Colonic mucosa (tissue), 4 donors: ENCODE measurements at places on chromosomes 16 and 17.
A peak's percentile ranks its signal among the peaks of the same experiment; 100 is the strongest.

- no peak for DNase-seq
Observed at GRCh38 chr16:67022531-67023214, 6.3 kb upstream of the CBFB start.

DNA sequence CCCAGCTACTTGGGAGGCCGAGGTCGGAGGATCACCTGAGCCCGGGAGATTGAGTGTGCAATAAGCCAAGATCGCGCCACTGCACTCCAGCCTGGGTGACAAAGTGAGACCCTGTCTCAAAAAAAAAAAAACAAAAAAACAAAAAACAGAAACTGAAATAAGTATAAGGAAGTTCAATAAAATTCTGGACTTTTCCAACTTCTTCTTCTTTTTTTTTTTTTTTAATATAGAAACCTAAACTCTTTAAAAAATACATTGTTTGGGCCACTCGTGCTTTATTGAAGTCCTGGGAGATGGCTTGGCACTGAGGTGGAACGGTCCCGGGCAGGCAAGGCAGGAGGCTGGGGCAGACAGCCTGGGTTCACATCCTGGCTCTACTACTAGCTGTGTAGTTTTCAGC is 36.8 kb downstream of the KATNIP start:
- no peak for DNase-seq

DNA sequence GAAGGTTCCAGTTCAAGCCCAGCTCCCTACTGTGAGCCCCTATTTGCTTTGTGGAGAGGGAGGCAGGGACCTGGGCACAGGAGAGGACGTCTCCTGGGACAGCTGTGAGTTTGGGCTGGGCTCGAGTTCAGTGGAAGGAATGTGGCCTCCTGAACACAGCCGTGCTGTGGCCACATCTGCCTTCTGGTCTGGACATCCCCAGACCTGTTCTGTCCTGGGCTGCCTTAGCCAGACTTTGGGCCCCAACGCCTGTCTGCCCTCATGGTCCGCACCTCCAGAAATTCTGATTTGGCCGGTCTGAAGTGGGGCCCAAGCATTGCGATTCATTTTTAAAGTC is 60.4 kb upstream of the LGALS9 start:
- no peak for DNase-seq

GRCh38 chr17:38877130-38877851 is 7.4 kb downstream of the LASP1 start:
- no peak for DNase-seq

DNA sequence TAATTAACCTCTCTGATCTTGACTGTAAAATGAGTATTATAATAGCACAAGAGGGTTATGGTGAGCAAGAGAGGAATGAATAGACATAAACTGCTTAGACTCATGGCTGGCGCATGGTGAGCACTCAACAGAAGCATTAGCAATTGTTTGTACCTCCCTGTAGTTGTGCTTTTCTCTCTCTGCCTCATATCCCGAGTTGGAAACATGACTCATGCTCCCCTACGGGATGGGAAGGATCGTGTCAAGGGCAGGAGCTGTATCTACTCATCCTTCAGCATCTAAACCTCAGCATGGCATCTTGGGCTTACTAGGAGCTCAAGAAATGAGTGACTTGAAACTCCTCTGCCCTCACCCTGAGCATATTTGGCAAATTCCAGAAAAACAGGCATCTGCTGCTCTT is 299.6 kb downstream of the MAP2K4 start:
- no peak for DNase-seq

DNA sequence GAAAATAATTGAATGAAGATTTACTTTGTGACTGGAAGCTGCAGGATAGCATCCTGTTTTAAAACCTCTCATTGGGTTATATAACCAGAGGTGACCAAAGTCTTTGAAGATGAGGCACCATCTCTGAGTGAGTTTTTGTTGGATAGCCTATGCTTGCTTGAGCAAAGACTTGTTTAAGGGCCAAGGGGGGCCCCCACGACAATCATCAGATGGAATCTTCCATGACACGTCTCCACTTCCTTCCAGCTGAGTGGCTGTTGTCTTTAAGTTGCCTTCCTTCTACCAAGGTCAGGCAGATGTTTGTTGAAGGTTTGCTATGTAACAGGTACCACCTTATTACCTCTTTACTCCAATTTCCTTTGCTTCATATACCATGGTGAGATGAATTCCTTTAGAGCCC is 188.8 kb downstream of the PRKCA start:
- no peak for DNase-seq

GRCh38 chr17:13869331-13869940 is 199.9 kb upstream of the COX10 start:
- DNase-seq: no peak

GRCh38 chr17:40471846-40472732 is 28.8 kb downstream of the IGFBP4 start:
- no peak for DNase-seq

GRCh38 chr16:57532266-57532625 is 4.1 kb downstream of the CCDC102A start:
- no peak for DNase-seq

- DNase-seq: no peak
Observed at GRCh38 chr17:29855686-29856085, 74.3 kb downstream of the SSH2 start.

- no peak for DNase-seq
Observed at GRCh38 chr16:11140098-11140375, 116.0 kb downstream of the SOCS1 start.

- DNase-seq: peak; percentile 81
Observed at GRCh38 chr16:31202414-31203375, at the start of gene PYCARD. PYCARD (minus strand) TSS chr16:31202760; CDS start chr16:31202690, 70 bp downstream.

GRCh38 chr16:88276591-88276990 is 106.2 kb upstream of the ZNF469 start:
- DNase-seq: no peak

DNA sequence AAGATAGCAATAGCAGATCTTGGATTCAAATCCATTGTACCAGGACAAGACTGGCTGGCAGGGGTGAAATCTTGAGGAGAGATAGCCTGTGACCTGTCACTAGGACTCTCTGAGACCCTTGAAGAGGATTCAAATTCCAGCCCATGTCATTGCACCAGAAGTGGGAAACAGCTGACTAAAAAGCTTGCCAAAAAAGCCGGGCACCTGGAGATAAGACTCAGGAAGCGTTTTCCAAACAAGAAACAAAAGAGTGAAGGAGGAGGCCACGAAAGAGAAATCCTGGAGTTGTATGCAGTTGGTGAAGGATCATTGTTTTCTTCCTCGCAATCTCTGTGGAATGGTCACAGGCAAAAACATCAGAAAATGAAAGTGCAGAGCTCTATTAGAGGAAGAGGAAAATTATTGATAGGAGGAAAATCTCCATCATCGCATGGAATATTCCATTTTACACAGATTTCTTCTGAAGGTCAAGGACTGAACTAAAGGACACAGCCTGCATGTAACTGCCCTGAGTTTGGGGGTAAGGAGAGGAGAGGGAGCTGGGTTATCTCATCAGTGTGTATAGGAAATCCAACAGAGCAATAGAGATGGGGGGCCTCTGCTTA is 9.0 kb upstream of the WSB1 start:
- no peak for DNase-seq

DNA sequence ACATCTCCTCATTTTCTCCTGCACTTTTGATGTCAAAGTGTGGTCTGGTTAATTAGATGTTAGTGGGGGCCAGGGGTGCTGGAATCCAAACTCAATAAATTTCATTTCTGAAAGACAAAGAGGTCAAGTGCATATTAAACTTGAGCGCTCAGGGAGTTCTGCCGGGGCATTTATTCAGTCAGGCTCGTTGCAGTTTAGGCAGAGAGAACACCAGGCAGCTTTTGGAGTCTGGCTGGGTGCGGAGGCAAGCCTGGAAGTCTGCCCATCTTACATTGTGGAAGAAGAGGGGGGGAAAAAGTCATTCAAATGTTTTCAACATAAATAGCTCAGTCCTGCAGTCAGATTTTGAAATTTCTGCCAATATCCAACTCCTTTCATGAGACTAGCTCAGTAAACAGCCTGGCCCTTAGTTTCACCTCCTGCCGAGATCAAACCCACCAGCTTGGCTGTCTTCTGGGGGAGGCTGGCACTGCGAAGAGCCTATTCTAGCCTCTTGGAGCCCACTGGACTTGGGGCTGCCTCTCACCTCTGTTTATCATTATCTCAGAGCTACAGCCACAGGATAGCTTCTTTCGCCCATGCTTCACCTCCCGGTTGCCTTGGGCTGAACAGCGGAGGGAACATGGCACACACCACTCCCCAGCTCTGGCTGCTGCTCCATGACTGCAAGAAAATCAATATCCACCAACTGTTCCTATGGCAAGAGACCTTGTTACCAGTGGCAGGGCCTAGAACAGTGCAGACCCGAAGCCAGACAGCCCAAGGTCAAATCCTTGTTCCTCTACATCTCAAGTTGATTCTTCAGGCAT is 177.4 kb upstream of the CDH5 start:
- DNase-seq: peak; percentile 23

DNA sequence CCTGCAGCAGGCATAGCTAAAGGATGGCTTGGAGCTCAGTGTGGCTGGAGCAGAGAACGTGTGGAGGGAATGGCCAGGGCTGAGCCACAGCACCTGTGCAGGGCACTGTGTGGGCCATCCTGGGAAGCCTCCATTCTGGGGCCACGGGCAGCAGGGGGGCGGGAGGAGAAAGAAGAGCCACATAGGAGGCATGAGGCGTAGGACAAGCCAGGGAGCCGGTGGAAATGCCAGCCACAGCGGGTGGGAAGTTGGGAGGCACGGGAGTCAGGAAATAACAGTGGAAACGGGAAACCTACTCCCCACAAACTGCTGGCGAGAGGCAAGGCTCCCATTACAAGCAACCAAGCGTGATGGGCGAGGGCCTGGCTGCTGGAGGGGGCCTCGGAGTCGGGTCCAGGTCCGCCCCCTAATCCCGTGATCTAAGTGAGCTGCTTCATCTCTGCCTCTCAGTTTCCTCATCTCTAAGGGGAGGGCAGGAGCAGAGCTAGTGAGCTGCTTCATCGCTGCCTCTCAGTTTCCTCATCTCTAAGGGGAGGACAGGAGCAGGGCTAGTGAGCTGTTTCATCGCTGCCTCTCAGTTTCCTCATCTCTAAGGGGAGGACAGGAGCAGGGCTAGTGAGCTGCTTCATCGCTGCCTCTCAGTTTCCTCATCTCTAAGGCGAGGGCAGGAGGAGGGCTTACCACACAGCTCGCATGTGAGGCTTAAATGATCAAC is 104.9 kb downstream of the ADCY9 start:
- DNase-seq: no peak

- no peak for DNase-seq
Observed at GRCh38 chr16:27290562-27290961, 22.0 kb upstream of the NSMCE1 start.

DNA sequence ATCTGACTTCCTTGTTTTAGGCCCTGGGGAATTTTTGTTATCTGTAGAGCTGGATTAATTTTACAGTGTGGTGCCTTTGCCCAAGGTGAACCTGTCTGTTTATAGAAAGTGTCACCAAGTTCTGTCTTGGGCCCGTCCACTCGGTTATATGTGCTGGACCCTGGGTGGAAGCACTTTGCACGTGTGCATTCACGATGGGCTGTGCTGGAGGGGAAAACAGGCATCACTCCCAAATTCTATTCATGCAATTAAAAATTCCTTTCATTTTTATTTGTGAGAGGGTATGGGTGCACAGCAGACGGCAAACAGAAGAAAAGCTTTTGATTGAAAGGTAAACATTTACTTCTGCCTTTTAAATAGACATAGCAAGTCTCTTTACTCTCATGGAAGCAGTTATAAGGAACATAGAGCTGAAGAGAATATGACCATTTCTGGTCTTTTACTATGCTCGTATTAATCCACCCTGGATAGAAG is 101.2 kb downstream of the WWOX start:
- no peak for DNase-seq

DNA sequence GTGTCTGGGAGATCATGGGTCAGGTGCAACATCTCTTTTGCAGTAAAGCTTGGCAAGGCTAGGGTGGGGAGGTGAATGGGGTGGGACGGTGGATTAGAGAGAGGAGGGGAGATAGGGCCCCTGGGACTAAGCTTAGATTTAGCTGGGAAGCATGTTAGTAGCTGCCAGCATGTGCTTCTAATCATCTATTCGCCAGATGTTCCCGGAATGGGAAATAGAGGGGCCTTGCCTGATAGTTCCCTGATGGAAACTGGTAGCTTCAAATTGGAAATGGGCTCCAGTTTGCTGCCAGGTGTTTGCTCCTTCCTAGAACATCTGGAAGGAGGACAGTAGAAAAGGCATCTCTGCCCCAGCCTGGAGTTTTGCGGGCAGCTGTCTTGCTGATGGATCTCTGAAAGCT is 176.1 kb downstream of the CCDC182 start:
- no peak for DNase-seq

GRCh38 chr16:73572135-73572828 is 524.4 kb upstream of the ZFHX3 start:
- peak; percentile 35 for DNase-seq

DNA sequence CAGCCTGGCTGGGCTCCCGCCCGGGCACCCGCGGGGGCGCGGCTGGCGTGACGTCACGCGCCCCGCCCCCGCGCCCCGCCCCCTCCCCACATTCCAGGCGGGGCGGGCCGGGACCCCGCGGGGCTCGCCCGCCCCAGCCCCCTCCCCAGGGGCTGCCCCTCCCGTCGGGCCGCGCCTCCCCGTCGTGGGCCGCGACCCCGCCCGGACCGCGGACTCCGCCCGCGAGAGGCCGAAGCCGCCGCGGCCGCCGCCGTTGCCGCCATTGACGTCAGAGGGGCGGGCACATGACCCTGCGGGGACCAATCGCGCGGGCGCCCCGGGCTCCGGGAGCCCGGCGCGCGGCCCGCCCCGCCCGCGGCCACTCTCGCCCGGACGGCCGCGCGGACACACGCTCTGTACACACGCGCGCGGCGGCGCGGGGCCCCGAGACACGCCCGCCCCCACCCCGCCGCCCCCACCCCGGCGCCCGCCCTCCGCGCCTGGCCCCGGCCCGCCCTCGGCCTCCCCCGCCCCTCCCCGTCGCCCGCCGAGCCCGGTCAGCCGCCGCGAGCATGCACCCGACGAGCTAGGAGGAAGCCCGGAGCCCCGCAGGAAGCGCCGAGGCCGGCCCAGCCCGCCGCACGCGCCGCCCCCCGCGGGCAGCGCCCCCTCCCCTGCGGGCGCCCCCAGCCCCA is at the start of gene CMIP:
Gene CMIP, plus strand, starts transcription at position 361 of the 674 bp plus-strand sequence.
- DNase-seq: peak; percentile 85

DNA sequence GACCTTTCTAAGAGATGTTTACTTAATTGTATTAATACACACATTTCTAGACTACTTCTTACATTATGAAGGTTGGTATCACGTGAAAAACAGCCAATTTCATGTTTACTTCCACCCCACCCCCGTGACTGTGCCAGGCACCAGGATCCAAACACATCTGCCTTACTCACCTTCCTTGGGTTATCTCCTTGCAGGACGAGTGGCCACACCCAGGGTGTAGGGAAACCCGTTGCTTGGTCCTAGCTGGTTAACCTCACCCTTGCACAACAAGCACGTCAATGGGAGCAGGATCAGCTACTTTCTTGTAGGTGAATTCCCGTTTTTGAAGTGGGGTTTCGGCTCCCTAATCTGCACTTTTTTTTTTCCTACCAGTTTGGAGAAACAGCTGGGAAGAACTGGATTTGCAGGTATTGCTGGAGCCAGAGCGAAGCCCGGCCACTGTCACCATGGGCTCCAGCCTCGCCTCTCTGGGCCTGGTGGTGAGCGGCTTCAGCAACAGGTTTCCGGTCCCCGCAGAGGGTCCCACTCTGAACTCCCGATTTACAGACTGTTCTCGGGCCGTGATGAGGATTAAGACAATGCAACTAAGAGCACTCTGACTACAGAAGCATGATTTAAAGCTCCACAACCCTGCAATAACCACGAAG is 2.1 kb upstream of the UBB start:
- peak; percentile 78 for DNase-seq
